ENCODE measurements at places on chromosomes 2 and 18.
A peak's percentile ranks its signal among the peaks of the same experiment; 100 is the strongest.

GRCh38 chr2:147867050-147867449, 22.2 kb downstream of the ACVR2A start:
- DNase-seq: no peak

DNA sequence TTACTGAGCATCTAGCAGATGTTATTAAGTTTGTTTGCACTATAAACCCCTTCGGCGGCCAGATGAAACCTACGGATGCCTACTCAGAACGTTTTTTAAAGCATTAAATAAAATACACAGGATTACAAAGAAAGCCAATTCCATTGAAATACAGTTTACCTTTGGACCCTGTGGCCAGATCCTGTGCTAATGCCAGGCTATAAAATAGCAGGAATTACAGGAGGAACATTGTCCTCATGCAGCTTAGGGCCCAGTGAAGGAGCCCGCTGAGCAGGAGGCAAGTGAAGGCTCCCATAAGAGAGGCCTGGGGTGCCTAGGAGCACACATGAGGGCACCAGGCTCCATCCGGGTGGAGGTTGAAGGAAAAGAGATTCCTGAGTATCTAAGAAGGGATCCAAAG, 310.4 kb downstream of the MTX2 start:
- DNase-seq: no peak

- DNase-seq: no peak
Observed at GRCh38 chr2:64238799-64239198, 94.6 kb upstream of the PELI1 start.

- DNase-seq: no peak
Observed at GRCh38 chr18:3329872-3330271, 67.9 kb downstream of the MYL12B start.

DNA sequence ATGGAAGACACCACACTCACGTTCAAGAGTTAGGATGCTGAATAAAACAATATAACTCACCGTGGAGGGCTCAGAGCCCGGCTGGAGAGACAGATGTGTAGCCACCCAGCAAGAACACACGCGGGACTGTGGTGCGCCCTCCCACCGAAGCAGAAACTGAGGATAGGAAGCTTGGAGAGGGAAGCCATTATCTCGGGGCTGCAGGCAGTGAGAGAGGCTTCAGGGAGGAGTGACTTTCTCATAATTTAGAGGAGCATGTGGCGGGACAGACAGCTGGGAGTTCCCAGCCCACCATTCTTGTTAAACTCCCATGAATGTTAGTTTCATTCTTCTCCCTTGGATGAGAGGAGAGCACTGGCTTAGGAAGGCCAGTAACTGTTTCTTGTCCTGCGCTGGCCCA, 96.4 kb downstream of the MAPRE2 start:
- DNase-seq: no peak

- no peak for DNase-seq
Observed at GRCh38 chr18:57437402-57437765, 2.2 kb downstream of the ONECUT2 start.

DNA sequence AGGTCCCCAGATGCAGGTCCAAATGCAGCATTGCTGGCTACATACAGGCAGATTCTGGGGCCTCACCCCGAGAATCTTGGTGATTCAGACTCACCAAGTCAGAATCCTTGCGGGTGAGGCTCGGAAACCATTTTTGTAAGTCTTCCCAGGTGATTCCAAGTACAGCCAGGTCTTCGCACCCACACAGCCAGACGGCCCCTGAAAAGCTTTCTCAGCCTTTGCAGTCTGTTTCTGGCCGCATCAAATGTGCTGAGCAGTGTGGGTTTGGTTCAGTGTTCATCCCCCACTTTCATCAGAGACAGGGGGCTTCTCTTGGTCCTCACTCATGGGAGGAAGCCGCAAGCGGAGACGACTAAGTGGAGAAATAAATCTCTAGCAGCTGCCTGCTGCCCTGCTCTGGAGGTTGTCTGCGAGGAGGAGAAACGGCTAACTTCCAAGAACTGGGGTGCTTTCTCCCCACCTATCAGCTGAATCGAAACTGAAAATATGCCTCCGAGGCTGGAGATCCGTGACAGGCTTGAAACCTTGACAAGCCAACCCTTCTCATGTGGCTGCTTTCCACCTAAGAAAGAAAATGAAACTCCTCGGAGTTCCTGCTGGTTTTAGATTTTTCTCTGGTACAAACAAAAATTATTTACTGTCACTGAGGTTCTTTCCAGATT, 8.9 kb upstream of the TMEM185B start:
- DNase-seq: peak; percentile 67

DNA sequence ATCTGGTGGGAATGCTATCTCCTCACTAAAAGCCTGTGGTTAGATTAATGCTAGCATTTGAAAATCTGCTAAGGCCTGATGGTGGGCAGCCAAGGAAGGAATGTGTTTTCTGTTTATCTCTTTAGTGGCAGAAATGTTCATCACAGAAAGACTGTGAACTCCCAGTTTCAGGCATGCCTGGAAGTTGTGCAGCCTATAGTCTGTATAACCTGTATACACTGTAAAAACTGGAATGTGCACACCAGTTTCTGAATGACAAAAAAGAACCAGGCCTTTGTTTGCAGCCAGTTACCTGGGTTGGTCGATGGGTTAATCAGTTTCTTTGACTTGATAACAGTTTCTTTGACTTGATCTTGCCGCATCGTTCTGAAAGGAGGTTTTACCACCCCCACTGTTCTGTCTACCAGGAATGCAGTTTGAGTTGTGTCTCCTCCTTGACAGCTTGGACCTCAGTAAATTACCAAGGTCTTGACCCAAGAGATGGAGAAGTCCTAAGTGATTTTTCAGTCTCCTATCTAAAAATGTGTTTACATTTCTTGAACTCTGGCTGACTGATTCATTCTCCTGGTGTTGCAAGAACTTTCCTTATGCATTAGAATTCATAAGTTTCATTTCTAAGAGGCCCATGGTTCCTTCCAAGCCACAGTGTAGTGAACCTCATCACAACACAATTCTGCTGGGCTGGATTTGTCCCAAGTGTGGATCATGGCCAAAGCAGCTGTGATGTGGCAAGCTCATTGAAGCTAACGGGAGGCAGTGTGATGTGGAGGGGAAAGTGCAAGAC, 62.2 kb downstream of the KIAA2012 start:
- no peak for DNase-seq

GRCh38 chr2:207450186-207450585, 79.6 kb upstream of the CREB1 start:
- no peak for DNase-seq

DNA sequence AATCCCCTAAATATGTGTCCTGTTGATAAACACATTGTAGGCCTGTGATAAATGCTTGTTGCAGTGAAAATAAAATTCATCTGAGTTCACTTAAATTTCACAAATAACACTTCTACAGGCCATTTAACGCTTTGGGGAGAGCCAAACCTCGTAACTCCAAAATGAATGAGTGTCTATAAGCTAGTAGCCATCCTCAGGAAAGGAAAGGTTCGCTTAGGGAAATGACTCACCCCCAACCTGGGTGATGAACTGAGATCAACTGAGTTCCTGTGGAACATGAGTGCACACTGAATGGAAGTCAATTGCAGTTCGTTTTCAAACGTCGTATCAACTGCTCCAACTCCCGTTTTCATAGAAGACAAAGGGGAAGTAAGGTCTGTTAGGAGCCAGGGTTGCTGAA, 527.6 kb upstream of the ID2 start:
- no peak for DNase-seq

- DNase-seq: no peak
Observed at GRCh38 chr2:195471163-195471562, 185.9 kb upstream of the SLC39A10 start.

DNA sequence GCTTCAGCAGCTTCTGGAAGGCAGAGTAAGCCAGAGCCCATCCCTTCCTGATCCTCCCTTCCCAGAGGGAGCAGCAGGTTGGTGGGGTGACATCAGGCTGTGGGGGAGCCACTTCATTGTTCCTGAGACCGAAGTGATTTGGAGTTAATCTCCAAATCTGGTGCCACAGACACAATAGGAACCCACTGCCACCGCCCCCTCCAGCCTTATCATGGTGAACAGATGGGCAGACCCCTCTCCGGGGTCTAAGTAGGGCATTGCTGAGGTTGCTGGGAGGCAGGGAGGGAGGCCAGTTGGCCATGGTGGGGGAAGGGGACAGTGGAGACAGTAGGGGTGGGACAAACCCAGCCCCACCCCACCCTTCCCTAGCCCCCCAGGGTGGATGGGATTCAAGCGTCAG, 25.6 kb upstream of the SLC35F6 start:
- DNase-seq: no peak

- no peak for DNase-seq
Observed at GRCh38 chr2:128276878-128277675, 41.6 kb downstream of the HS6ST1 start.

DNA sequence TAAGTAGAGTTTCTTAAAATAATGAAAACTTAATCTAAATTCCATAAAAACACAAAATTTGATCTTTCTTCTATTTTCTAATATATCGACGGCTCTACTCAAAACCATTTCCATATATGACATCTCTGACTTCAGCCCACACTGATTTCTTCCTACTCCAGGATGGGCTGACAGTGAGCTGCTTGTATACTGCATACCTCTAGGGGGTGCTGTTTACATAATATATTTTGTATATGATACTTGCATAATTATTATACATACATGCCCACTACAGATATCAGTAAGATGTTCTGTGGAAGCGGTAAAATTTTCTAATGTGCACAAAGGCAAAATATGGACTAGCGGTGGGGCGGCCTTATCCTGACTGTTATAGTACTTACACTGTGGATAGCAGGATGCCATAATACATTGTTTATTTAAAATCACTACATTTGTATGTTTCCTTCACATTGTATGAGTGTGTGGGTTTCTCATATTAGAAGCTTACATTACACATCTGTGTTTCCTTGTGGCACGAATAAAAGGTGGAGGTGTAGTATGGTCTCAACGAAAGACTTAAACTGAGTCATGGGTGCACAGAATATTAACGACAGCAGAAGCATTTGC, 66.1 kb upstream of the NXPH2 start:
- no peak for DNase-seq

DNA sequence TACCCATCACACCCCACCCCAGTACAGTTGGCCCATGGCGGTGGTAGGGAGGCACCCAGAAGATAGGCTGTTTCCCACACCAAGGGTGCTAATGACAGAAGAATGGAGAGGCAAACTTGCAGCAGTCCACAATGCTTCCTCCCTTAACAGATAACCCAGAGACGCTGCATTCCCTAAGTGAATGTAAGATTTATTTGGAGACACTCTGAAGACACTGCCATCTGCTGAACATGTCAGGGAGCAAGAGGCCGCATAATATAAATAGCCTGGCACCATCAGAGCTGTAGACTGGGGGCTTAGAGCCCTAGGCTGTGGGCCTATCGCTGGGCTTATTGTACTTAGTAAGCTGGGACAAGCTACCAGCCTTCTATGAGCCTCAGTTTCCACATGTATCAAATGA, 2.2 kb upstream of the IWS1 start:
- no peak for DNase-seq

GRCh38 chr18:78972385-78972918, 7.2 kb upstream of the SALL3 start:
- no peak for DNase-seq

GRCh38 chr2:30847329-30847728, 40.1 kb upstream of the CAPN13 start:
- DNase-seq: no peak

DNA sequence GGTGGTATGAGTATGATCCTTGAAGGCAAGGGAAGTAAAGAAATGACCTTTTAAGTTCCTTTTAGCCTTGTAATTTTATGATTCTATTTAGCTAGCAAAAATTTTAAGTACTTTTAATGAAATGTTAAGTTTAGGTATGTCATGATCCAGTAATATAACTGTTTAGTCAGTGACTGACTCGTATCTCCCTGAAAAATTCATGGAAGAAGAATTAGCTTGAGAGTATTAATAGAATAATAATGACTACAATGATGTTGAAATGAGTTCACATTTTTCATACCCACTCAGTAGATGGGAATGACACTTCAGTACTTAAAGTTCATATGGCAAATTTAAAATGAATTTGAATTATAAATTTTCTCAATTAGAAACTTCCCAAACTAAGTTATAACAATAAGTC, 14.6 kb downstream of the RAB3GAP1 start:
- no peak for DNase-seq

DNA sequence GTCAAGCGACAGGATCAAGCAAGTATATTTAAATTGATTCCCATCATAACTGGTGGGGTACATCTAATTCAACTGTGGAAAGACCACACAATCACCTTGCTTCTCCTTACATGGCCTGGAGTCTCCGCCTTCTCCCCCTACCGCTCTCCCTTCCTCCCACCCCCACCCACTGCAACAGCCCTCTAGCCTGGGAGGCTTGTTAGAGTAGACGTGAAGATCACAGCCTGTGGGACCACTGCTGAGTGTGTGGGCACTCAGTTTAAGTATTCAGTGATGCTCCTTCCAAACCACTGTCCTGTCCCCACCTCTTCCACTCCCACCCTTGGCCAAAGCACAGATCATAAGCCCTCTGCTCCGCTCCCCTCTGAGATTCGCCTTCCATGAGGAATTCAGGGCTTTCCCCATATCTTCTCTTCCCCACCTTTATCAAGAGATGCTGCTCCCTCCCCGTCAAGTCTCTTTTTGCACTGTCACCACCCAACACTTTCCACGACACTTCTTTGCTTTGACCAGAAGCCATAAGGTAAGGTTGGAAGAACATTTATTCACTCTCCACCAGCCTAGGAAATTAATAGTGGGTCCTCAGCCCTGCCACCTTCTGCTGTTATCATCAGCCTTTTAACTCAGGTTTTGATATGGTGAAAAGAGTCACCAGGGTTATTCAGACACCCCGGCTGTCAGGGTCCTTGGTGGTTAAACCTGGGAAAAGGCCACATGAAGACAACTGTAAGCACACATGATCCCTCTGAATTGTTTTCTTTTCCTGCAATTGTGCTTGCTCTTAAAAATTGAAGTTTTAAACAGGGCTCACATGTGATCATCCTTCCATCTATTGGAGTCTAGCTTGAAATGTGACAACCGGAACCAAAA, 1.7 kb downstream of the METTL4 start:
- no peak for DNase-seq

DNA sequence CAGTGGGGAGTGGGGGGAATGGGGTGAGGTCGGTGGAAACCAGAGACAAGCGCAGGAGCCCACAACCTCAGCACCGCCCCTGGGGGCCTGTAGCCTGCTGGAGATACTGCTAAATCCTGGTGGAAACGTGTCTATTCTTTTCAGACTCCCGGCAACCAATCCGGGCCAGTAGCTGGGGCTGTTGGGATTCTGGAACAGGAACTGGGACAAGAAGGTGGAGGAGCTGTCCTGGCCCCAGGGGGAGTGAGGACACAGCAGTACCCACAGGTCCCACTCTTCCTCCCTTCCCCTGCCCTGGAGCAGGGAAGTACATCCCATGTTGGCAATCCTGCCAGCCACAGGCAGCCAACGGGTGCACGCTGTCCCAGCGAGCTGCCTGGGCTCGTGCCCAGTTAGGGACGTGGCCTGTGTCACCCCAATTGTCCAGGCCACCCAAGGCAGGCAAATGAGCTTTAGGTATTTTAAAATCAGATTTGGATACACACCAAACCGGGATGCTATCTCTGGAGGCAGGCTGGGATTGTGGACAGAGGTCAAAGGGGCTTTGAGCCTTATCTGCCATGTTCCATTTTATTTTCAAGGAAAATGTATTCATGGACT, 51.8 kb downstream of the HS1BP3 start:
- DNase-seq: no peak
